ENCODE measurements at places on chromosomes 3 and 15.

DNA sequence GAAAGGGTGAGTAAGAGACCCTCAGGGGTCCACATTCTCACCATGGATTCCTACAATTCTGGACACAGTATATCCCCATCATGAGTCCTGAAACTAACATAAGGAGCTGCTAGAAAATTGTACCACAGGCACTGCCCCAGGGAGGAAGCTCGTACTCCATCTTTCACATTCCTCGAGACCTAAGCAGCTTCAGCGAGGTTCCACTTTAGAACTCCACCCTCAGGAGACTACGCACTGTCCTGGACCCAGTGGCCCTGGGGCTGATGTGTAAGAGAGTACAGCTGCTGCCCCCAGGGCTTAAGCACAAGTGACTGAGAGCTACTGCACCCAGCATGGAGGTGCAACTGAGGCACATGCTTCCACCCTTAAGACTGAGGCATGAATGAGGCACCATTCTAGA is 352.5 kb downstream of the ZNF385D start:
- no peak for DNase-seq

- no peak for DNase-seq
Measured at GRCh38 chr3:72429589-72430353, 418.5 kb downstream of the SHQ1 start.

- DNase-seq = no peak
Measured at GRCh38 chr3:155682426-155683343, 62.2 kb downstream of the PLCH1 start.

DNA sequence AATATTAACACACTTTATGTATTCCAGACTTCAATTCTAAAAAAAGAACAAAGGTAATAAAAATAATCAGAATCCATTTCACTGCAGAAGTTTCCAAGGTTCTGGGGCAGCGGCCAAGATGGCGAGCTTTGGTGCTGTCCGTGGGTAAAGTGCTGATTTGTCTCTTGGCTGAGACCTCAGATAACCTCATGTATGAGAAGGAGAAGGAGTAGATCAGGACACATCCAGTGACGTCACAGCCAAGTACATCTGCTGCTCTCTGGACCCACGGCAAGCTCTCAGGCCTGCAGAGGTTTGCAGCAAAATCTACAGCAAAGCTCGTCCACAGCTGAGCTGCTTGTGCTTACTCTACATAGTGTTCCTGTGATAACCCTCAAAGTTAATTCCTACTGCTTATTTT is 165.7 kb downstream of the MAGI1 start:
- no peak for DNase-seq

GRCh38 chr15:81088470-81089013 is 45.5 kb upstream of the CFAP161 start:
- DNase-seq = no peak

DNA sequence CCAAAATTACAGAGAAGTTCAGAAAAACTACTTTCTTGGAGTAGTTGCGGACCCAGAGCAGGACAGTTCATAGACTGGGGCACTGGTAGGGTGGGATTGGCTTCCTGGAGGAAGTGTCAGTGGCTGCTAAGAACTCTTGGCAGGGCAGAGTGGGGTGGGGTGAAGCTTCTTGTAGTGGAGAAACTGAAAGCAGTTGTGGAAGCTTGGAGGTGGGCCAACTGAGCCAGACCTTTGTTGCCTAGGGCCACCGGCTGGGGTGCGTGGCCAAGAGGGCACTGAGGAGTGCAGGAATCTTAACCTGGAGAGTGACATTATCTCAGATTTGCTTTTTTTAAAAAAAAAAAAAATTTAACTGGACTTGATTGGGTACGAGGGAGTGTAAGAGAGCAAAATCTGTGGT is 3.1 kb downstream of the KAT2B start:
- no peak for DNase-seq

GRCh38 chr15:97037080-97037479 is 706.6 kb downstream of the NR2F2 start:
- no peak for DNase-seq

All from BJ (cell line).